Osteocyte (in vitro differentiated cells): ENCODE measurements at places on chromosomes 3 and 15. TPM values are rescaled to one million over a fixed set of nuclear protein-coding genes. Genes with fewer than 3 reads are reported as not detected.

Gene CLRN1
- total RNA-seq = not detected in 2 replicates

Gene IQCH
- total RNA-seq = 1.2 and 2.0 TPM in 2 replicates

DNA sequence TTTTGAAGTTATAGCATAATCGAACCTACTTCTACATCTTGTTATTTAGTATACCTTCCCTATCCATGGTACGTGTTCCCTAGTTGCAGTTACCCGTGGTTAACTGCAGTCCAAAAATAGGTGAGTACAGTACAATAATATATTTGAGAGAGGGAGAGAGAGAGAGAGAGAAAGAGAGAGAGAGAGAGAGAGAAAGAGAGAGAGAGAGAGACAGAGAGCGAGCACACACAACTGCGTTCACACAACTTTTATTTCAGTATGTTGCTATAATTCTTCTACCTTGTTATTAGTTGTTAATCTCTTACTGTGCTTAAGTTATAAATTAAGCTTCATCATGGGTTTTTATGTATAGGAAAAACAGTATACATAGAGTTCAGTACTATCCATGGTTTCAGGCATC lies 928.1 kb downstream of the TUSC7 start:
- DNase-seq = no peak

GRCh38 chr3:11436775-11437174 lies 164.6 kb downstream of the ATG7 start:
- no peak for DNase-seq

- DNase-seq = no peak
Measured at GRCh38 chr3:157023226-157023625, 136.7 kb downstream of the CCNL1 start.

GRCh38 chr15:87916208-87916607 lies 340.3 kb downstream of the NTRK3 start:
- no peak for DNase-seq

DNA sequence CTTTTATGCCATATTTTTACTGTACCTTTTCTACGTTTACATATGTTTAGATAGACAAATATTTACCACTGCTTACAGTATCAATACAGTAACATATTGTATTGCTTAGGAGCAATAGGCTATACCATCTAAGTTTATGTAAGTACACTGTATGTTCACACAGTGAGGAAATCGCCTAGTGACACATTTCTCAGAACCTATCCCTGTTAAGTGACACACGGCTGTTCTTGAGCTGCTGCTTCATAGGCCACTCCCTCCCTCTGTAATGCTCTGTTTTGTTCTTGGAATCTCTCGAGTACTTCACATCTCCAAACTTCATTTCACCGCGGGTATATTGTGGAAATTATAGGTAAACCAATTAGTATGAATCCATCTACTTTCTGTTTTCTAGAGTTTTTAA lies 13.4 kb upstream of the SELENOT start:
- no peak for DNase-seq
